ENCODE measurements at places on chromosomes 4 and X. TPM values are rescaled to one million over a fixed set of nuclear protein-coding genes. Genes with fewer than 3 reads are reported as not detected.

The PLP1 gene
- 38.7 TPM for total RNA-seq

- DNase-seq, result no peak
These were observed 1.1 kb upstream of the UBE2D3 start for GRCh38 chr4:102828497-102828808.

- DNase-seq, result no peak
These were observed 311.7 kb downstream of the FBXW7 start for GRCh38 chr4:152224223-152224622.

DNA sequence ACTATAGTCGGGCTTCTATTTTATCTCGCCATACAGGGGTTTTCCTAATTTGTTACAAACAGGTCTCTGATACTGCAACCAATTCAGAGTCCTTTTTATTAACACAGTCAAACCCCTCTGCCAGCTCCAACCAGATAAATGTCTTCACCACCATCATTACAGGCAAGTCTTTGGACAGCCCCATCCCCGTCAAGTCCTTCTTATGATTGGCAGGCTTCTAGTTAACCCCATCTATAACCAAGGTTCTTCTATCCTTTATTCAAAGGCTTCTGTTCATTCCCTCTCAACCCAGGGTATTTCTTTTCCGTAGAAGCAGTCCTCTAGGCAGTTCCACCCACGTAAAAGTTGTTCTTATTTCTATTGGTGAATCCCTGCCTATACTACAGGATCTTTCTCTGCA lies 29.9 kb upstream of the FOXR2 start:
- no peak for DNase-seq

The KLHL4 gene
- total RNA-seq, result 2.2 TPM
